ENCODE measurements at places on chromosomes 2 and 18. TPM values are rescaled to one million over a fixed set of nuclear protein-coding genes. Genes with fewer than 3 reads are reported as not detected.

DCAF17 gene
- 26.6 TPM for total RNA-seq

ZNF397 gene
- total RNA-seq, result 56.1 TPM

ITGB6 gene
- not detected for total RNA-seq

FZD7 gene
- total RNA-seq, result 0.47 TPM

FEV gene
- total RNA-seq, result not detected

MOGAT1 gene
- total RNA-seq, result not detected
